NCI-H2029 treated with DMSO at 0.1 percent for 48 hours (cell line): ENCODE measurements at places on chromosomes 11 and 22.

DNA sequence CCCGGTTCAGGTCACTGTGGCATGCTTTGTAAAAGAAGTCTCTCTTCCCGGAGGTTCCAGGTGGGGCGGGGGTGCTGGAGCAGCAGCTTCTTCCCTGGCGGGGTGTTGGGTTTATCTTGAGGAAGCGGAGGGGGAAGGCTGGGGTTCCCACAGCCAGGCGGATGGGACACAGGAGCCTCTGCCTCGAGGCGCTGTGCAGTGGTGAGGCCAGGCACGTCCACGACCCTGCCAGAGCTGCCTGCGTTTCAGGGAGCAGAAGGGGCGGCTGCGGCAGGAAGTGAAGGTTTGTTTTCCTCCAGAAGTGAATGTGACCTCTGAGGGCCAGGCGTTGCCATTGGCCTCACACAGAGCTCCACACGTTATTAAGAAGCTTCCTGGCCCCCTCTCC, 20.1 kb upstream of the ADORA2A start:
- no peak for DNase-seq

GRCh38 chr22:30920407-30920806, 48.2 kb downstream of the MORC2 start:
- DNase-seq: peak; percentile 11

DNA sequence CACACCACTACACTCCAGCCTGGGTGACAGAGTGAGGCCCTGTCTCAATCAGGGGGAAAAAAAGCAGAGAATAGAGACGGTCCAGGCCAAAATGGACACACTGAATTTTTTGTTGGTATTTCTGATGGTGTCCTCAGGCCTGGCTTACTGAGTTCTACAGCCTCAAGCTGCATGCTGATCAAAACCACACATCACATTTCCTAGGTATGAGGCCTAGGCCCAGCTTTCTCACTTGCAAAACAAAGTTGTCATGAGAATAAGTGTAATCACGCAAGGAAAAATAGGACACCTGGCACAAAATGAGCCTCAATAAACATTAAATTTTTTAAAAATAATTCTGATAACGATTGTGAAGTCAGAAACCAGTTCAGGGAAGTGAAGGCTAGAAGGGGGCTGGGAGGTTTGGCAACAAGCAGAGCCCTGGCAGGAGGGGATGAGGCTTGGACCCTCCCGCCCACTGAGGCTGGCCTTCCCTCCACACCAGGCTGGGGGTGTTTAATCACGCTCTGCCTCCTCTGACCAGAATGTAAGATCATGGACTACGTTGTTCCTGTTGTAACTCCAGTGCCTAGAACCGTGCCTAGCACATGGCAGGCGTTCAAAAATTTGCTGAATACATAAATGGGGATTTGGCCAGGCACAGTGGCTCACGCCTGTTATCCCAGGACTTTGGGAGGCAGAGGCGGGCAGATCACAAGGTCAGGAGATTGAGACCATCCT, 18.1 kb downstream of the PACSIN2 start:
- no peak for DNase-seq

DNA sequence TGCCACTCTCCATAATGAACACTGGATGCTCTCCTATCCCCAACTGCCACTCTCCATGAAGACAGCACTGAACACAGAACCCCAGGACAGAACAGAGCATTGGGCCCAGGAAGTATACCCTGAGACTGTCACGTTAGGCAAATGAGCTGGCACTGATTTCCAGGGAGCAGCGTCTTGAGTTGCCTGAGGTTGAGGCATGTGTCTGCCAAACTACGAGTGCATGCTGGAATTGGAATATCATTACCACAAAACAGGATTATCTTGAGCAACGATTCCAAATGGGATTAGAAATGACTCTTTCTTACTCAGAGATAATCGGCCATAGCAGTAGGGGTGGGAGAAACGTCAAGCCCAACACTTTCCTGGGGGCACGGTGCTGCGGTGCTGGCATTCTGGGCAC, 39.9 kb downstream of the CLPB start:
- no peak for DNase-seq

- DNase-seq: no peak
These were observed 253.7 kb upstream of the POU2AF2 start for GRCh38 chr11:110991661-110992355.

GRCh38 chr11:118290923-118291322, 13.6 kb upstream of the CD3E start:
- DNase-seq: no peak

DNA sequence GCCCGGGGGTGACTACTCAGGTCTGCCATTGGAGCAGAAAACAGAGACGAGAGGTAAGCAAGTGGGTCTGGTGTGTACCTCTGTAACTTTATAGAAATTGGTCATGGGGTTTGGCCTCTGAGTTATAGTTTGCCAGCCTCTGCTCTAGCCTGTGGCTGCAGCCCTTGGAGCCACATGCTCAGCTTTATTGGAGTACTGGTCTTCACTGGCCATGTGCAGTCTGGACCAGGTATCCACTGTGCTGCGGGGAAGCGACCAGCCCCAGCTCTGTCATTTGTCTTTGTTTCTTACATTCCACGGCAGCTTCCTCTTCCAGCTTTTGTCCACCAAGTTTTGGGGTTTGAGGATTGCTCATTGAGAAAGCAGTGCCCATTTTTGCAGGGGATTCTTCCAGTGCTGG, 453.4 kb downstream of the TBC1D22A start:
- DNase-seq: no peak

DNA sequence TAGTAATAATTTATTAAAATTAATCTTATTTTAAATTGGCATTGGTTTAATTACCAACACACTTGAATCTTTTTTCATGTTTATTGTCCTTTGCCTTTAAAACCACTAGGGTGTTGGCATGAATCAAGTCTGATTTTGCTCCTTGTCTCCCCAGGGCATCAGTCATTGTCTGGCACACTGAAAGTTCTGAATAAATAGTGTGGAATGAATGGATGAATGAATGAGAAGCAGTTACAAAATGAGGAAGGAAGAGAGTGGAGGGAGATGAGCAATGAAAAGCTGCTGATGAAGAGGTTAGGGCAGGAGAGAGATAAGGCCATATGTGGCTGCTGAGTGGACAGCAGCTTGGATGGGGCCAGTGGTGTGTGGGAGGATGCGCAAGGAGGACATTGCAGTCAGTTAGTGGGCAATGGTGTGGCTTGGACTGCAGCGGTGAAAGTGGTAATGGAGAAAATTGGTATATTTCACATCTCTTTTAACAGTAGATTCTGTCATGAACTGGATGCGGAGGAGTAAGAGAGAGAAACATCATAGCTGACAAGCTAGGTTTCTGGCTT, 132.0 kb downstream of the SPON1 start:
- DNase-seq: no peak

- DNase-seq: no peak
These were observed 46.9 kb upstream of the PRSS23 start for GRCh38 chr11:86753459-86753858.

- no peak for DNase-seq
These were observed 15.0 kb upstream of the PIWIL3 start for GRCh38 chr22:24789516-24789915.

DNA sequence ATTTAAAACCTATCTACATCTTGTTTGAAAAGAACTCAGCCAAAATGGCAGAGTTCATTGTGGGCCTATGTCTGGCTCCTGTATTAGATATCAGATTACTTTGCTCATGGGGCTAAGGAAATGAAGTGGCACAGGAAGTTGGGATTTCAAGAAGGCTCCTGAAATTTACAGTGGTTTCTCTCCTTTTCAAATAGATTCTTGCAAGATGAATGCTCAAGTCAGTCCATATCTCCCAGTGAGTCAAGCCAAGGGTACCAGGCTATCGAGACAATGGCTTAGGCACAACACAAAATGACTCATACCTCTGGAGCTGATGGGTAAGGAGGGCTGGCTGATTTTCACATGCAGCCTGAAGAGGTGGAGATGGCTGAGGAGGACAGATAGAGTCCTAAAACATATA, 24.1 kb upstream of the APOA1 start:
- no peak for DNase-seq

DNA sequence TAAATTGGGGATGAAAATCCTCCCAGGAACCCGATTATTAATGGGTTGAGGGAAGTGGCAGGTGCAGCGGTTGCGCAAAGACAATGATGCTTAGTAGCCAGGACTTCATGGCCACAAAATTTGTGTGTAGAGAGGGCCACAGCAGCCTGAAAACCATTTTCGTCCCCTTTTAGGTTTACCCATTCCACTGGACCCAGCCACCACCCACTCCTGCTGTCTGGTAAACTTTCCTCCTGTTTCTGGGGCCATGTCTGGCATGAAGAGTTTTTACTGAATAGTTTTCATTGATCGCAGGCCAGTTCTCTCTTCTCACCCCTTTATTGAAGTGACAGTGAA, 69.5 kb upstream of the SYT13 start:
- DNase-seq: no peak

DNA sequence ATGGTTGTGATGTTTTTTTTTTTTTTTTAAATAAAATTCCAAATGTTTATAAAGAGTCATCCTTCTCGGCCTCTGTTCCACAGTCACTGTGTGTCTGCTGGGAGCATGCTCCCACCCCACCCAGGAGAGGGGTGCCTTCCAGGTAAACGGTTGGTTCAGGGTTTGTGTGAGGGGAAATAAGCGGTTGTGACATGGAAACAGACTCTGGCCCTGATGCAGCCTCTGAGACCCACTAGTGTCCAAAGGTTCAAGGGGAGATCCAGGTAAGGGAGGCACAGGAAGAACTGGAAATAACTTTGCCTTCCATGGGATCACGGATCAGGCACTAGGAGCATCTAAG, 6.0 kb upstream of the GAS2L1 start:
- DNase-seq: no peak

DNA sequence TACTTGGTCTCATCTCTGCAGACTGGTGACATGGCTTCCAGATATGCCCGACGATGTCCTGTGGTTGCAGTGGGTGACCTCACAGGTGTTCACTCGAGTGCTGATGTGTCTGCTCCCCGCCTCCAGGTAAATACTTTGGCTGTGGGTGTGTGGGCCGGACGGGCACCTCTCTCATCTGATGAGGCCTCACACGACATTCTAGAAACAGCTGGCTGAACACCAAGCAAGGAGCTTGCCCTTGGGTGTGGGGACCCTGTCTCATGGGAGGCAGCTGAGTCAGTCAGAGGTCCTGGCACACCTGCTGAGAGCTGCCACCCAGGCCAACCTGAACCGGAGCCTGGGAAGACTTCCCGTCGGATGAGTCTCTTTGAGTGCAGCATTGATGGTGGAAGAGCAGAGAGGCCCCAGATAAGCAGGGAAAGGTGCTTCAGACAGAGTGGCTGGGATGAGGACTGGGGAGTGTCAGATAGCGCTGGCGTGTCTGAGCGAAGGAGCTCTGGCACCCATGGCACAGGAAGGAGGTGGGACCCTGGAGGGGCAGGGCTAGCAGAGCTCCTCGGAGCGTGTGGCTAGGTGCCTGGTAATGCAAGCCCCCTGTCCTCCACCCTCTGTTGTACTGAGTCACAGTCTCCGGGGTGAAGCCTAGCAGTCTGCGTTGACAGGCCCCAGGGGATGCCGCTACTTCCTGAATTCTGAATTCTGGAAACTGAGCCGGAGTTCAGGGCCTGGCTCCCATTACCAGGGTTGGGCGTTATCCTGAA, 10.4 kb upstream of the SAMM50 start:
- no peak for DNase-seq

DNA sequence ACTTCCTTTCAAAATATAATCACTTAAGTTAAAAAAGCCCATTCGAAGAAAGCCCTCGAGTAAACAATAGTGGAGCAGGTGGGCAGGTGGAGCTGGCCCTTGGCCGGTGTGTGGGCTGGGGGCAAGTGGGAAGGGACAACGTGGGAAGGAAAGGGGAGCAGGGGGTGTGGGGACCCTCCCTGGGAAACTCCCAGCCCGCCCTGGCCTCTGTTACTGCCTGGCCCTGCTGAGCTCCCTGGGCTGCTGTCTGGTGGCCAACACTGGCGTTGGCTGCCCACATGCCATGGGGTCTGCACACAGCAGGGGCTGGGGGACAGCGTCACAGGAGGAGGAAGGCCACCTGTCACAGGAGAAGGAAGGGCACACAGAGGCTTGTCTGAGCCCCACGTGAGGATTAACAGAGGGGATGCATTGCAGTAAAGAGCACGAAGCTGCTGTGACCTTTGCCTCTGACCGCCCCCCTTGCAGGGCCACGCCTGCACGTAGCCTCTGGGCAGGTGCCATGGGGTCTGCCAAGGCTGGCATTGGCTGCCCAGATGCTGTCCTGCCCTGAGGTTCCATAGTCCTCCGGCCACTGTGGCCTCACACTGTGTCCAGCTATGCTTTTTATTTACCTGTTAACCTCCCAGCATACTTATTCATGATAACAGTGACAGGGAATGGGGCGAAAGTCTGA, 36.2 kb upstream of the CCDC188 start:
- no peak for DNase-seq

- no peak for DNase-seq
These were observed 33.6 kb upstream of the MMP7 start for GRCh38 chr11:102564110-102564509.

- DNase-seq: no peak
These were observed 83.4 kb upstream of the SHISAL1 start for GRCh38 chr22:44396021-44396726.

GRCh38 chr22:25883482-25884033, 141.6 kb downstream of the MYO18B start:
- no peak for DNase-seq

GRCh38 chr11:105911454-105911853, 110.6 kb downstream of the MSANTD4 start:
- DNase-seq: no peak

DNA sequence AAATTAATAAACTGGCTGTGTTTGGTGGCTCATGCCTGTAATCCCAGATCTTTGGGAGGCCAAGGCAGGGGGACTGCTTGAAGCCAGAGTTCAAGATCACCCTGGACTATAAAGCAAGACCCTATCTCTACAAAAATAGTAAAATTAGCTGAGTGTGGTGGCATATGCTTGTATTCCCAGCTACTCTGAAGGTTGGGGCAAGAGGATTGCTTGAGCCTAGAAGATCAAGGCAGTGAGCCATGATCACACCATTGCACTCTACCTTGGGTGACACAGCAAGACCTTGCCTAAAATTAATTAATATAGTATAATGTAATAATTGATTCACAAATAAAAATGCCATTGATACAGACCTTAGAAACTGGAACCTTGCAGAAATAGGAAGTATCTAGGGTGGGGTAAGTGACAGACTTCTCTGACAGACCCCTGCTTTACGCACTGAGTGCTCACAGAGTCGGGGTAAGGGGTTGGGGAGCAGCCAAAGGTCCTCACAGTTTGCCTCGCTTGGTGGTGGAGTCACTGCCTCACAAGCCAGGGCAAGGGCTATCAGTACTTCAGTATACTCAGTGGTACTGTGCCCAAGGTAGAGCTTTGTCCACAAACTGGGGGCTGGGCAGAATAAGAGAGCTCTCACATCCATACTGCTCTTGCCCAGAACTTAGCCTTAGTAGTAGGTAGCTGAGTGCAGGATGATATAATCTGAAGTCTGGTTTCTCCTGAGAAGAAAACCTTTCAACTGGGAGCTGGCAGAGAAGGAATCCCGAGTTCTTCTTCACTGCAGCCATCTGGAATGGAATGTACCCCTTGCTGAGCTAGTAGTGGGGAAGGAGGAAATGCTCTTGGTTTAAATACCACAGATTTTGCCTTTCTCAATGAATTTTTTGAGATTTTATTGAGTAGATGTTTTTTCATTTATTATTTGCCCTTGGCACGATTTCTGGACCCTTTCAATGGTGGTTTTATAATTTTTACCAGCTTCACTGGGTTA, 65.5 kb downstream of the EMSY start:
- DNase-seq: no peak
